Dermis blood vessel endothelial cell (primary cell): ENCODE measurements at places on chromosomes 5 and 9. TPM values are rescaled to one million over a fixed set of nuclear protein-coding genes. Genes with fewer than 3 reads are reported as not detected.

ADAMTS16 gene
- not detected in 2 replicates for total RNA-seq

PCDHB12 gene
- 0.47 and 0.68 TPM in 2 replicates for total RNA-seq

F2RL1 gene
- total RNA-seq, result 24.0 and 30.0 TPM in 2 replicates

CDC20B gene
- 0.05 TPM in 1 of 2 replicates, not detected in the other for total RNA-seq

UBE2QL1 gene
- total RNA-seq, result under 0.01 and 0.05 TPM in 2 replicates

GARIN3 gene
- total RNA-seq, result not detected in 2 replicates

PAEP gene
- not detected in 2 replicates for total RNA-seq

ADGRD2 gene
- total RNA-seq, result not detected in 2 replicates

ANKRD18B gene
- under 0.01 and 1.4 TPM in 2 replicates for total RNA-seq

FOXD1 gene
- total RNA-seq, result 0.05 and 0.17 TPM in 2 replicates

ASPN gene
- total RNA-seq, result not detected in 2 replicates

GKAP1 gene
- 2.6 and 4.3 TPM in 2 replicates for total RNA-seq

LRRC70 gene
- total RNA-seq, result 48.4 and 60.8 TPM in 2 replicates

RFESD gene
- 0.34 and 0.70 TPM in 2 replicates for total RNA-seq

ALDOB gene
- total RNA-seq, result under 0.01 TPM in 1 of 2 replicates, not detected in the other

CAAP1 gene
- total RNA-seq, result 18.0 and 25.3 TPM in 2 replicates

RFX3 gene
- total RNA-seq, result 11.4 and 12.8 TPM in 2 replicates

- no peak for DNase-seq
These were observed 164.9 kb downstream of the SLC24A2 start for GRCh38 chr9:19623941-19624340.

- no peak for DNase-seq
These were observed 41.6 kb upstream of the EXOC3 start for GRCh38 chr5:401146-402034.

DNA sequence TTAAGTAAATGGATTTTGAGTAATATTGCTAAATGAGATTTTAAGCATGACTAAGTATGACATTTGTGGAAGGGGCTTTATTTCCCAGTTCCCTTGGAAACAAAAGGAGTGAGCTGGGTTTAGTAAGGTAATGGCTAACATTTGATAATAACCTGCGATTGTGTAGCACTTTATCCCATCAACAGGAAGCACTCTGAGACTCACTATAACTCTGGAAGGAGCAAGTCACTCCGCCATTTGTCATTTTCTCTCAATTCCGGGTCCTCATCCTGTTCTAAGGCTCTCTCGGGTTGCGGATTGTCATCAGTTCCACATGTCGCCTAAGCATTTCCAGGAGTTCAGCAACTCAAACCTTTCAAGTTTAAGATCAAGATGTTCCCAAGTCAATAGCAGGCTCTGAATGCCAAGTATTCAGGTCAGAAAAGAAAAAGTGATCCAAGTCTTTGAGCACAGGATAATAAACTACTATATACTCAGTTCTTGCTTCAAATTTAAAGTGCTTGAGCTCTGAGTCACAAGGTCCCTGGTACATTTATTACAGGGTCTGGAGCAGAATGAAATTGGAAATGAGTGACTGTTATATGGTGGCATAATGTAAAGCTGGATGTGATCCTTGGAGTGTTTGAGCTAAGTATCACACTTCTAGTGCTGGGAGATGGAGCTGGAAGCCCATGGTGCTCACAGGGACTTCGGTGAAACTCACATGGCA is 39.3 kb downstream of the CAPSL start:
- no peak for DNase-seq

DNA sequence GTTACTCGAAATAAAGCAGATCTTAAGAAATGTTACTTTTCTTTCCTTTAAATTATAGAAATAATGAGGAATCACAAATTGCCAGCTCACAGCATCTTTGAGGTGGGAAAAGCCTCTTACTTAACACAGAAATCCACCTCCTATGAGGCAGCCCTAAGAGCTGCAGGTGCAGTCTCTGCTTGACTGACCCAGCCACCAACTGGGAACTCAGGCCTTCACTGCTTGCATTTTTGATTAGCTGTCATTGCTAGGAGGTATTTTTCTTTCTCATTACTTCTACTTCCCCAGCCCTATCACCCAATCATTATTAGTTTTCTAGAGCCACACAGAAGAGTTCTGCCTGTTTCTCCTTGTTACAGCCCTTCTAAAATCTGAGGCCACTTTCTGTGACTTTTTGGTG is 416.5 kb upstream of the KLF4 start:
- DNase-seq, result no peak

GRCh38 chr5:147382776-147383175 is 127.1 kb downstream of the DPYSL3 start:
- no peak for DNase-seq

DNA sequence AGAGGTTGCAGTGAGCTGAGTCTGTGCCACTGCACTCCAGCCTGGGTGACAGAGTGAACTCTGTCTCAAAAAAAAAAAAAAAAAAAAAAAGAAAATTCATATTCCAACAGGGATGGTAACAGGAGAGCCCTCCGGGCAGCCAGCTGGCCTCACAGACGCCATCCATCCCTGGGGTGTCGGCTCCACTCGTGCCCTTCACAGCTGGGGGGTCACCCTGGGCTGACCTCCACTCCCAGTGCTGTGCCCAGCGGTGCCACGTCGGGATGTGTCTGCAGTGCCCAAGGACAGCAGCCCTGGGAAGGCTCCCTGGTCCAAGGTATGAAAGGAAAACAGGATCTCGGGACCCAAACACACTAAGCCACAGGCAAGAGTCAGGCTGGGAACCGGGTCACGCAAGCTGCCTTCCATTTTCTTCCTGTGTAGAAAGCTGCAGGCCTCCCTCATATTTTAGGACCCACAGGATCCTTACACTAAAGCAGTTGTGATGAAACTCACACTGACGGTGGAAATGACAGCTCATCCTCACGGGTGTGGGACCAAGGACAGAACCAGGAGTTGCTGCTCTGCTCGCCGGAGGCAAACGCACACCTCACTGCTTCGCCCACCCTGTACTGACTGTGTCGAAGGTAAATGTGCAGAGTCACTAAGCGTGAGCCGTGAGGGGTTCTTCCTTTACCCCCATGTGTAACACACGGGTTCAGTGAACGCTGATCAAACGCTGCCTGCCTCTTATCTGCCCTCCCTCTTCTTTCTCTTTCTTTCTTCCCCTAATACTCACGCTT is 5.3 kb downstream of the SLC12A7 start:
- DNase-seq, result no peak

- DNase-seq, result peak; percentile 52
These were observed 268.5 kb downstream of the ARRDC3 start for GRCh38 chr5:91114658-91115057.

- DNase-seq, result no peak
These were observed 40.7 kb downstream of the ASTN2 start for GRCh38 chr9:117374076-117374725.

DNA sequence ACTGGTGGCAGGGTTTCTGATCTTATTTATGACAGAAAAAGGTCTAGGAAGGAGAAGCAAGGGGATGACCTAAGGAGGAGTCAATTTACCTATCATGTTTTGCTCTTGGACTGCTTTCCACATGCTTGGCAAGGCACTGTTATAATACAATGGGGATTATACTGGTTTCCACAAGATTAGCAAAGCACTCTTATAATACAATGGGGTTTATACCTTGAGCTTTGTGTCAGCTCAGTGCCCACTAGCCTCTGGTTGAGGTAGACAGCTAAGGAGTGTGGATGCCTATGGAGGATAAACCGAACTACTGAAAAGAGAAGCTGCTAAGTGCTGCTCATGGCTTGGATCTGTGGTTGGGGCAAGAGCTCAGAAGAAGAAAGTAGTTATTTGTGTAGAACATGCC is 68.7 kb downstream of the MRPS27 start:
- DNase-seq, result no peak

GRCh38 chr9:72911816-72912215 is 41.0 kb downstream of the ALDH1A1 start:
- DNase-seq, result no peak

GRCh38 chr5:135265497-135266302 is 133.3 kb downstream of the MACROH2A1 start:
- DNase-seq, result no peak

- no peak for DNase-seq
These were observed 40.4 kb upstream of the KCNIP1 start for GRCh38 chr5:170463426-170463825.

DNA sequence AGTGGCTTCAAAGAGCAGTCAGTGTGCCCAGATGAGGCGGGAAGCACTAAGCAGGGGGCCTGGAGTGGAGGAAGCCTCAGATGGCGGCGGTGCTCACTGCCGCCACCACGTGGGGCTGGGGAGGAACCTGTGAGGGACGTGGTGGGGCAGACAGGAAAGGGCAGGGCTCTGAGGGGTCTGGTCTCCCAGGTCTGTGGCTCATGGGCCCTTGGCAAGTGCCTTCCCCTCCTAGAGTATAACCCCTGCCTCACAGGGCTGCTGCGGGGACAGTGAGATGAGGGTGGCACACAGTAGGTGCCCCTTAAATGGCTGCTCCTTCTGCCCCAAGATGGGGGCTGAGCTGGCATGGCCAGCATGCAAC is 26.6 kb downstream of the NR5A1 start:
- DNase-seq, result peak; percentile 51

DNA sequence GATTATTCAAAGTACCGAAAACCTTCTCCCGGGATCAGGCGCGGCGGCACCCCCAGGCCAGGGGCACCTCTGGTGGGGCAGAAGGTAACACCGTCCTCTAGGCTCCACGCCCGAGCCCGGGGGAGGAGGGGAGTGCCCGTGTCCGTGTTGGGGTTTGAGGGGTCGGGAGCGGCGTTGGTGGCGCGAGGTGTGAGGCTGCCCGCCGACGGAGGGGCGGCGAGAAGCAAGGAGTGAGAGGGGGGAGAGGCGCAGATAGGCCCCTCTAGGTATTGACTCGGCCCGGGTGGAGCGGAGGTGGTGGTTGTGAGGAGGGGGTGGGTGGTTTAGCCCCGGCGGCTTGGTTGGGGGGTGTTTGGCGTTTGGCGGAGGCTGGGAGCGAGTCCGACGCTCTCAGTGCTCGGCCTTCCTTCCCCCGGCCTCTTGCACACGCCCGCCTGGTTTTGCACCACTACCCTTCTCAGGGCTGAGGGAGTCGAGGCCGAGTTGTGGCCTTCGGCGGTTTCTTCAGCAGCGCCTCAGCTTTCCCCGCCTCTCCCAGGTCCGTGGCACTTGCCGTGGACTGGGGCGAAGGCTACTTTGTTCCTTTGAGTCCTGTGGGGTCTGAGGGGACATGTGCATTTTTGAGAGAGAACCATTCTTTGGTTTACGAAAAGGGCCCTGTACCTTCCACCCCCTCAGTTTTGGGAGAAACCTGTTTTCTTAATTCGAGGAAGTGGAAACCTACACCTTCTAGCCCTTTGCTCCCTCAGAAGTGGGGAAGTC is 450 bp downstream of the GPBP1 start:
- DNase-seq, result peak; percentile 47

DNA sequence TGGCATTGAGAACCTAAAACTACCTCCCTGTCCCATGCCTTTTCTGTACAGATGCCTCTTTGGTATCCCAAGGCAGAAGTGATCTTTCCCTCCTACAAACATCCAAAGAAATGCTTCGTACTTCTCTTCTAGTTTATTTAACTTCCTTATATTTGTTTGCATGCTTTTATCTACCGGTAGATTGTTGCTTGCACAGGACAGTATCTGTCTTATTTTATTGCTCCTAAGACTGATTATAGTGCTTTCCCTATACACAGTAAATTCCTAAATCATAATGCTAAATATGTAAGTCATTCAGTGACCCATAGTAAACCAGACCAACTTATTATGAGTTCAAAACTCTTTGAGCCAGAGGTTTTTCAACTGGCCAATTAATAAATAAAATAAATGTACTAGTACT is 156.9 kb downstream of the PRELID2 start:
- no peak for DNase-seq

DNA sequence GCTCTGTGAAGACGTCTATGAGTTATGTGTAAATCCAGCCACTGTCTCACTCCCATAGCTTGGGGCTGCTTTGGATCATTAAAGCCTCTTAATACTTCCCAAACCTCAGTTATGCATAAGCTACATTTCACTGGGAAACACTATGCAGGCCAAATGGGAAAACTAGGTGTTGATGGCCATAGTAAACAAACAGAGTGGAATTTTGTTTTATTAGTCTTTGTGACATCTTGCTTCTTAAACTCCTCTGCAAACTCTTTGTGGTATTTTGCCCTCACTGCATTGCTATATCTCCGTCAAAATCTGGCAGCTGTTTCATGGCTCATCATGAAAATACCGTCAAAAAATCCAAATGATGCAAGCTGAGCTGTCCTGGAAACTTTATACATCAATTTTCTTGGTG is 167.2 kb upstream of the HMHB1 start:
- no peak for DNase-seq

DNA sequence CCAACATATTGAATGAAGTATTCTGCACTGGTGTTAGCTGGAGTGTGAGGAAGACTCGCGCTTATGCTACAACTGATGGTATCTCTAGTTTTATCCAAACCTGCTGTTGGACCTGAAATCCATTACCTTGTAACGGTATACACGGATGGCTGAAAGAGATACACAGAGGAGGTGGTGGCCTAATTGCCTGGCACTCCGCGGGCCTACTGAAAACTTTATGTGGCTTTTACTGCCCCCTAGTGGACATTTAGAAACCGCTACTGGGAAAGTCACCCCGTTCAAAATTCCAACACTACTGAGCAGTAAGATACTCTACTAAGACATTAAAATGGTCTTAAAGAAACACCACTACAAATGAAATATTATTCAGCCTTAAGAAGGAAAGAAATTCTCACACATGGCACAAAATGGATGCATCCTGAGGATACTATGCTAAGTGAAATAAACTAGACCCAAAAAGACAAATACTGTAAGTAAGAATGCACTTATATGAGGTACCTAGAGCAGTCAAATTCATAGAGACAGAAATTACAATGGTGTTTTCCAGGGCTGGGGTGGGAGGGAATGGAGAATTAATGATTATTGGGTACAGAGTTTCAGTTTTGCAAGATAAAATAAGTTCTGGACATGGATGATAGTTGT is 100.4 kb downstream of the TTLL11 start:
- peak; percentile 85 for DNase-seq

DNA sequence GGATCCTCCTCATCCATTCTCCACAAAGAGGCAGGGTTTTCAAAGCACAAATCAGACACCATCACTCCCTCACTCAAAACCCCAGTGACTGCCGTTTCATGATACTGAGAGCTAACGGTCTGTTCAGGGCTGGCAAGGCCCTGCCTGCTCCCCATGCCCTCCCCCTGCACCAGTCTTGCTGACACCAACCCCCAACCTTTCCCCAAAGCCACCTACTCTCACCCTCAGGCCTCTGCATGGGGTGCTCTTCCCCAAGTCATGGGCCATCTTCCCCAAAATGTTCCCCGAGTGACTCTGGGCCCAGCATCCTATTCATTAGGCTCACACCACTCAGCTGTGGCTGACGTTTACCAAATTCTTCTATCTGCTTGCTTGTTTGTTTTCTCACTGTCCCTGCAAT is 21.7 kb upstream of the OLFM1 start:
- DNase-seq, result no peak

- DNase-seq, result no peak
These were observed 37.5 kb downstream of the SLC44A1 start for GRCh38 chr9:105281926-105282325.

GRCh38 chr5:41279040-41279439 is 65.7 kb upstream of the C6 start:
- no peak for DNase-seq

DNA sequence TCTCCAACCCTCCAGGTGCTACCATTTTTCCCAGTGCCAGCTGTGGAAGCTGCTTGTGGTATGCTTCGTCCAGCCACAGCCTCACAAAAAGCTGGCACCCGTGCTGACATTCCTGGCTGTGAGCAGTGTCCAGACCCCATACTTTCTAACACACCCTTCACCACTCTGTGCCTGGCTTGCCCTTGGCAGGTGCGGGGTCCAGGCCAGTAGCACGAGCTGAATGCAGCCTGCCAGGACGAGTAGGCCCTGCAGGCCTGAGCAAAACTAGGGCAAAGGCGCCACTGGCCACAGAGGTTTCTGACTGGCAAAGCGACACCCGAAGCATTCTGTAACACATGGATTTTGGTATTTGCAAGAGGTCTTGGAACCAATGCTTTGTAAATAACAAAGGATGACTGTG is 26.0 kb upstream of the GHR start:
- DNase-seq, result no peak
